ENCODE measurements at places on chromosomes 16 and 17.

GRCh38 chr17:78357672-78358537, 2.0 kb downstream of the SOCS3 start:
- no peak for DNase-seq

- DNase-seq = no peak
Observed at GRCh38 chr16:23945243-23945642, 109.5 kb downstream of the PRKCB start.

GRCh38 chr17:51439395-51440229, 179.3 kb downstream of the UTP18 start:
- DNase-seq = no peak

- DNase-seq = no peak
Observed at GRCh38 chr16:56814537-56815432, 50.2 kb upstream of the SLC12A3 start.

- no peak for DNase-seq
Observed at GRCh38 chr17:76441686-76442340, 11.1 kb downstream of the UBE2O start.

GRCh38 chr16:54912720-54913119, 17.9 kb upstream of the IRX5 start:
- no peak for DNase-seq

- no peak for DNase-seq
Observed at GRCh38 chr17:55384643-55385232, 36.9 kb downstream of the MMD start.

DNA sequence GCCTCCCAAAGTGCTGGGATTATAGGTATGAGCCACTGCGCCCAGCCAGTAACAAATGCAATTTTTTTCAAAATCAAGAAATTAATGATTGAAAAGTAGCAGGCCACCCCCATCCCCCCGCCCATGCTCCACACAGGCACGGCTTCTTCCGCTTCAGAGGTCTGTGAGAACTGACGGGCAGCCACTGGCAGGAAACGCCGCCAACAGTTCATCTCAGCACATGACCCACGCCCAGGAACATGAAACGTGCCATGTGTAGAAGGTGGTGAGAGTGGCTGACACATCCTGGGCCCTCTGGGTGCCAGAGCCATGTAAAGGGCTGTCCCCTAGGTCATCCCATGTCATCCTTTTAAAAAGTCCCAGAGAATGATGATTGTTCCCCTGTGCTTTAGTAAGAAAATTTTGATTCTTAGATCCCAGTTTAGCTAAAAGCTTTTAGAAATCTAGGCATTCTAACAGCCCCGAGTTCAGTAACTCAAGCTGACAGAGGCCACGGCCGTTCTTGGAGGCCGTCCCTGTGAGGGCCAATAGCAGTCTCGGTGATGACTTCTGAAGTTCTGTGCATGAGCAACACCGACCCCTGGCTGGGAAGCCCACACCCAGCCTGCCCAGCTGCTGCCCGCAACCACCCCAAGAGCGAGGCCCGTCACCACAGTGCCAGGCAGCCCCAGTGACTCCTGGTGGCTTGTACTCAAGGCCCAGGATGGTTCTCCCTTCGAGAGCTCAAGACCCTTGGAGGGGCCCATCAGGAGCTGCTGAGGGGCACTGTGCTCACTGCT, 52.1 kb downstream of the KLHDC4 start:
- DNase-seq = no peak

DNA sequence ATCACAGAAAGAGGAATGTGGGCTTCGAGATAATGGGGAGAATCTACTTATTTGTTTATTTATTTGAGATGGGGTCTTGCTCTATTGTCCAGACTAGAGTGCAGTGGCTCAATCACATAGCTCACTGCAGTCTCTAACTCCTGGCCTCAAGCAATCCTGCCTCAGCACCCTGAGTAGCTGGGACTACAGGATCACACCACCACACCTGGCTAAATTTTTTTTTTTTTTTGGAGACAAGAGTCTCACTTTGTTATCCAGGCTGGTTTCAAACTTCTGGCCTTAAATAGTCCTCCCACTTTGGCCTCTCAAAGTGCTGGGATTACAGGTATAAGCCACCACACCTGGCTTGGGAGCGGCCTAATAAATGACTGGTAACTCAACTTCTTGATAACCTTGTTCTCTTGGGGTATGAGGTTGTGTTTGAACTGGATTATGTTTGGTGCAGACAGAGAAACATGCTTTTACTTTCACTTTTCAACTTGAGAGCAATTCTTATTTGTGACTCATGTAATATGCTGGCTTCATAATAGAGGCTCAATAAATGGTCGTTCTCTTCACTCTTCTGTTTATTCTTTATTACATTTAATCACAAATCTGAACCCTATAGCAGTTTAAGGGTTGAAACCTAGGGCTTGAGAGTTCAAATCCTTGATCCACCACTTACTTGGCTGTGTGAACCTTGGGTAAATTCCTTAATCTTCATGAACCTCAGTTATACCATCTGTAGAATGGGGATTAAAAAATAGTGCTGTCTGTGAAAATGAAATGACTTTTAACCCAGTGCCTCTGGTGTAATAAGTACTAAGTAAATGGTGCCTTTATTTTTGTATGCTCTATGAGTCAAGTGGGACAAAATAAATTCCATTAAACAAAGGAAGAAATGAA, 129.1 kb upstream of the HS3ST2 start:
- no peak for DNase-seq

- no peak for DNase-seq
Observed at GRCh38 chr17:57480438-57481196, 224.3 kb downstream of the MSI2 start.

- DNase-seq = no peak
Observed at GRCh38 chr17:51661403-51661802, 401.1 kb downstream of the UTP18 start.

GRCh38 chr16:52054326-52054725, 492.6 kb downstream of the TOX3 start:
- no peak for DNase-seq

GRCh38 chr17:41977991-41978390, 11.4 kb downstream of the CNP start:
- no peak for DNase-seq

DNA sequence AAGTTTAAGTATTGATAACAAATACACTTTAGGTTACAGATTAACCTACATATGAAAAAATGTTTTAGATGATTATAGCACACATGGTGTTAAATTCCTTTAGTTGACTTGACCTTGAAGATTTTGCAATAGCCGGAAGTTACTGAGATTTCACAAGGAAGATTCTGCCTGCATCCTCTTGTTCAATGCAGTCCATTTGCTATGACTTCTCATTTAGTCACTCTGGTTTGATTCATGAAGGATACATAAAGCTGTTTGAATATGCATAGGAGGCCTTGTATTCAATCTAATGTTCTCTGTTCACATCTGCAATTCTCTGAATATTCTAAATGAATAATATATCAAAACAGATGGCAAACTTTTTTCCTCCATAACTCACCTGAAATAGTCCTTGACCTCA, 870.2 kb upstream of the GOT2 start:
- no peak for DNase-seq

- no peak for DNase-seq
Observed at GRCh38 chr16:86850670-86851069, 272.3 kb downstream of the FOXL1 start.

- no peak for DNase-seq
Observed at GRCh38 chr17:28470914-28471366, 2.5 kb upstream of the SLC13A2 start.

- no peak for DNase-seq
Observed at GRCh38 chr16:30603945-30604315, 6.3 kb downstream of the ZNF689 start.

DNA sequence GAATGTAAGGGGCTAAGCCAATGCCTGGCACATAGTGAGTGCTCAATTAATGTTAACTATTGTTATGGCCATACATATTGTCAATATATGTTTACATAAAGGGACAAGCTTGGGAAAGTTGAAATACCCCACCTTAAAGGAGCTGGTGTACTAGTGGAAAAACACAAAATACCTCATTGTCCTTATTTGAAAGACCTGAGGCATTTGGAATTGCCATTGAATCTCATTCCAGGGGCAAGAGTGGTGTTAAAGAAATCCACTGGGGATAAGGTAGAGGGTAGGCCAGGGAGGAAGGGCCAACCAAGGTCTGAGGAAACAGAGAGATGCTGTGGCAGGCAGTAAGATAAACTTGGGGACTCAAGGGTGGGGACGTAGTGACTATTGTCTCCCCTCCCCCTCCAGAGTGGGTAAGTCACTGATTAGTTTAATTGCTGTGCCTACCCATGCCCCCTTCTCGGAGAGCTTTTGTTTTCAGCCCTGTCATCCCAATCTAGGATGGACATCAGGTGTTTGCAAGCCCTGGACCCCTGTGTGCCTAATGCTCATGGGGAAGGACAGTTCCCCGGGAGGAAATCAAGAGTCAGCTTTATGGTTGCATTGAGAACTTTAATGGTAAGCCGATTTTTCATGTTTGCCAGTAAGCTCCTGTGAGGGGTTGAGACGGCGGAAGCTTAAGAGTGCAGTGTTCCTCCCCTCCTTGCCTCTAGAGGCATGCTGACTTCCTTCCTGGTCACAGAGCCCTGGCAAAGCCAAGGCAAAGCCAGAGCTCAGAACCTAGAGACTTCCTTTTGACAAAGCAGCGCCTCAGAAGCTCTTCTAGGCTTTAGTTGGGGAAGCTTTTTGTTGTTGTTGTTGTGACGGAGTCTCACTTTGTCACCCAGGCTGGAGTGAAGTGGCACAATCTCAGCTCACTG, 2.5 kb upstream of the HEATR9 start:
- no peak for DNase-seq

DNA sequence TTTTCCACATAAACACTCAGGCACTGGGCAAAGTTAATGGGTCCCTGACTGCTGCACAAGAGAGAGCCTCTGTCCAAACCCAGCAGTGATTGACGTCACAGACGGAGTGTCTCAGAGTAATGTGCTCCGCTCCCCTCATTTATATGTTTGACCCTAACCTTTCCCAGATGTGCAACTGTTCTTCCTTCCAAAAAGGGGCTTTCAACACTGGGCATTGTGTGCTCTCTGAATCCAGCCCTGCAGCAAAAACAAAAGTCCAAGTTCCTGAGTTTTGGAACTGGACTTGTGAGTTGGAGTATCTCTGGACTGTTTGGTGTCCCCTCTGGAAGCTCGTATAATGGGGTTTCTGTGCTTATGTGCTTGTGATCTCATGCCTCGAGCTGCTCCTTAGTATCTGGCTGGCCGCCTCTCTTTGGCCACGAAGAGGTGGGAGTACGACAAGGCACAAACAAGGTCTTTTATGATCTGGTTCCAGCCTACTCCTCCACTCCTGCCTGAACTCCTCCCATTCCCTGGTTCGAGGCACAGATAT, 76.4 kb upstream of the SMIM36 start:
- DNase-seq = no peak

GRCh38 chr17:56230660-56231059, 77.4 kb downstream of the ANKFN1 start:
- DNase-seq = no peak

DNA sequence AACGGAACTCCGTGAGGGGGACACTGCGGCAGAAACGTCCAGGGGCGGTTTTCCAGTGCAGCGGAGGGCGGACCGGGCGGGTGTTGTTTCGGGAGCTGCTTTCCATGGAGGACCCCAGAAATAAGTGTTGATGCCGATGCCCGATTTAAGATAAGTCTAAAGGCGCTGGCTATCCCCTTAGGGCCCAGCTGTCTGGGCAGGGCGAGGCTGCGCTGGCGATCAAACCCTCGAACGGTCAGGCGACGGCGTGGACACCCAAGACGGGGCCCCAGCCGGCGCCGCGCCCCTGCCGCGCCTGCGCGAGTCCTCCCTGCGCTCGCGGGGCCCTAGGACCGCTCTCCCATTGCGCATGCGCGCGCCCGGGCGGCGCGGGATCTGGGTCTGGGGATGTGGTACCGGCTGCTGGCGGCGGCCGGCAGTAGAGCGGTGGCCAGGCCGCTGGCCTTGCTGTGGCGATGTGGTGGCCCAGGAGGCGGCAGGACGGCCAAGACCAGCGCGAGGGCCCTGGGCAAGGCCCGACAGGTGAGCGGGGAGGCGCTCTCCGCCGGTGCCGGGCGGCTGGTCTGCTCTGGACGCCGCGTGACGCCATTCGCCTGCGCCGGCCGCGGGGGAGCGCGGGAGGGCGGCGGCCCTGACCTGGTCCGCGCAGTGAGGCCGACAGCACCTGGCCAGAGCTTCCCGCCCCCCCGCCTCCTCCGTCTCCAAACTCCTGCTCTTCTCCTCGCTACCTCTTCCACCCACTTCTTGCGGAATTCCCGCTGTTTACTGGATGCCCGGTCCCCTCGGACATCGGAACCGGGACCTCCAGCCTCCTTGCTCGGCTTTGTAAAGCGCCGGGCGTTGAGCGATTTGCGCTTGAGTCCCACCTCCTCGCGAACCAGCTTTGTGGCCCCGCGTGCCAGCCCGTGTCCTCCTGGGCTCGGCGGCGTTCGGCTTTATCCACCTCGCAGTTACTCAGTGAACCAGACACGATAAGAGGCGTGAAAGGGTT, 24.0 kb downstream of the DEF8 start:
- DNase-seq = peak; percentile 94

GRCh38 chr17:21361020-21361809, 14.9 kb upstream of the KCNJ12 start:
- no peak for DNase-seq

DNA sequence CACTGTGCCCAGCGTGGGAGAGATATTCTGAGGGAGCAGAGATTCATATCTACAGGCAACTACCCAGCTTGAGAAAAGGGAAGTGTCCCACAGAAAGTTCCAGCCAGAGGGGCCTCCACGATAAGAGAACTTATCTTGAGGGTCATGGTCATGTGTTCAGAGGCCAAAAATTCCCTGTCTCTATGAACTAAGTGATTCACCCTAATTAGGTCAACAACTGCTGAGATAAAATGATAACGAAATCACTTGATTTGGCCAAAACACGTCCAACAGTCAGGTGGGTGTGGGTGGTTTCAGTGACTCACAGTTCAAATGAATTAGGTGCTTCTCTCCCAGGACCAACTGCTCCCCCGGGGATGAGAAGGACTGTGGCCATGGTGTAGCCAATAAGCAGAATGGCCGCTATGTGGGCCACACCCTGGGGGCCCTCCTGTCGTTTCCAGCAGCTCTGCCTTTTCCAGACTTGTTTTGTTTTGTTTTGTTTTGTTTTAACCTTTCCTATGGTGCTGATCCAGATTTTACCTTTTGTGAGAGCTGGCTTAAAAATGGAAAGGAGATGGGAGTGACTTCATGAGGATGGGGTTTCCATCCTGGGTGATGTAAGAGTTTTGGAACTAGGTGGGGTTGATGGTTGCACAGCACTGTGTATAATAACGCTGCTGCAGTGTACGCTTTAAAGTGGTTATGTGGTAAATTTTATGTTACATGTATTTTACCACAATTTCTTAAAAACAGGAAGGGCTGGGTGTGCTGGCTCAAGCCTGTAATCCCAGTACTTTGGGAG, 8.7 kb downstream of the DNAI2 start:
- peak; percentile 60 for DNase-seq

GRCh38 chr16:65510241-65510640, 388.4 kb upstream of the CDH11 start:
- no peak for DNase-seq

- DNase-seq = peak; percentile 23
Observed at GRCh38 chr17:3983606-3984484, 19.6 kb upstream of the ATP2A3 start.

- peak; percentile 38 for DNase-seq
Observed at GRCh38 chr17:40553694-40554534, 11.4 kb downstream of the CCR7 start.

- DNase-seq = no peak
Observed at GRCh38 chr17:56045872-56046271, 107.4 kb upstream of the ANKFN1 start.
